HS-27A (cell line): ENCODE measurements at places on chromosomes 1 and 21.

DNA sequence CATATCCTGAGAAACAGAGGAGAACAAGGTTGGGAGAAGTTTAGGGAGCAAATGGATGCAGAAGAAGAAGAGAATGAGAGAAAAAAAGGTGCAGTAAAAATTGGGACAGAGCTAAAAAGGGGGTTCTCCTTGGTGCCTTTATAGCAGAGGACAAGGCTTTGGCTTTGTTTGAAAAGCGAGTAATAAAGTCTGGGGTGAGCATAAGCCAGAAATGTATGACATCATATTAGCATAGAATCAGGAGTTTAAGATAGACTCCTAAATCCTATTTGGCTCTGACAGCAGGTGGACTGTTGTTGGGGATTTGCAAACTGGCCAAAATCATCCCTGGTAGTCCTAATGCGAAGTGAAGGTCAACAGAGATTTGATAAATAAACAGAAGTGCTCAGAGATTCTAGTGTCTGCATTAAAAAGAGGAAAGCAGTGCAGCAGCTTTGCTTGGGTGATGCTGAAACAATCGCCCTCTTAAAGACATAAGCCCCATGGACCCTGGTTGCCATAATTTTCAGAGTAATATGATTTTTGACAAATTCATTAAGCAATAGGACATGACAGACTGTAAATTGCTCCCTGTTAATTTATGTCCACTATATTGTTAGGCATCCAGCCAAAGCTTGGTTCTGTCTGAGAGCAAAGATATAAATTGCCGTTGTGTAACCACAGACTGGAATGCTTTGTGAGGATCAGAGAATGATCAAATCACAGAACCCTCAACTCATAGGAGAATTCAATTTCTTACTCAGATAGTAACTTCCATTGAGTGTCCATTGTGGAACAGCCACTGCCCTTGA, 385.0 kb upstream of the NFIA start:
- DNase-seq = no peak

DNA sequence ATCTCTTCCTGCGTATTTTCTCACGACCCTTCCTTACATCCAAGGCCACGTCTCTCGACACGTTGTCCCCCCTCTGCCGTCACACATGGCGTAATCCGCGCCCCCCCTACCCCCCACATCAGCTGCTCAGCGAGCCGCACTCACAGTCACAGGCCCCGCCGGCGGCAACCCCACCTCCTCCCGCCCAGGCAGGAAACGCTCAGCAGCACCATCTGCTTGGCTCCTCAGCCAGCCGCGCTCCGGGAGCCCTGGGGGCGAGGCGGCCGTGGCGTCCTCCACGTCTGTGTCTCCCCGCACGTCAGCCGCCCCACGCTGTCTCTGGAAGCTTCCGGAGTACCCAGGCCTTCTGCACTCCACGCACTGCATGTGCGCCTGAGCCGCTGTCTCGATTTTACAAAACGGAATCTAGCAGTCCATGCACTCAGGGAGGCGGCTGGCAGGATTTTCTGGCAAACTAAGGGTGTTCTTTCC, 64.6 kb downstream of the SIK1 start:
- no peak for DNase-seq

DNA sequence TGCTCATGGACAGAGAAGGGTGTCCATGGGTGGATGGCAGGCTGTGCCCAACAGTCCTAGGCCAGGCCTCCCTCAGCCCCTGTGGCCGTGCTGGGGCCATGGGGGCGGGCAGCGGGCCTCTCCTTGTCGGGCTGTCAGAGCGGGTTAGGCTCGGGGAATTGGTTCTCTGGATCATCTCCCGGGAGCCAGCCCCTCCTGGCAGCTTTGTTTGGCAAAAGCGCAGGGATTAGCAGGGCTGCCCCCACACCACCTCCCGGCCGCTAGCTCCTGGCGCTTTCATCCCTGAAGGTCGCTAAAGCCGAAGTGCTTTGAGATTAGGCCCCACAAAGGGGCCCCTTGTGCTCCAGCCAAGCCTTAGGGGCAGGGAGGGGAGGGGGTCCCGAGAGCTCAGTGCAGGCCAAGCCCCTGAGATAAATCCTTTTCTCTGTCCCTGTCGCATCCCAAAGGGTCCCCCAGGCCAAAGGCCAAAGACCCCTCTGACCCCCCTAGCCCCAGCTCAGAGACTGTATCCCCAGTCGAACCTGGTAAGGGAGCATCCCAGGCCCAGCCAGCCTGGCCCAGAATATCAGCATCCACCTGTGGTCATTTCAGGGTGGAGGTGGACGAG, 9.8 kb upstream of the DMBX1 start:
- DNase-seq = no peak

- no peak for DNase-seq
These were observed 356.1 kb downstream of the OMA1 start for GRCh38 chr1:58190267-58190988.

DNA sequence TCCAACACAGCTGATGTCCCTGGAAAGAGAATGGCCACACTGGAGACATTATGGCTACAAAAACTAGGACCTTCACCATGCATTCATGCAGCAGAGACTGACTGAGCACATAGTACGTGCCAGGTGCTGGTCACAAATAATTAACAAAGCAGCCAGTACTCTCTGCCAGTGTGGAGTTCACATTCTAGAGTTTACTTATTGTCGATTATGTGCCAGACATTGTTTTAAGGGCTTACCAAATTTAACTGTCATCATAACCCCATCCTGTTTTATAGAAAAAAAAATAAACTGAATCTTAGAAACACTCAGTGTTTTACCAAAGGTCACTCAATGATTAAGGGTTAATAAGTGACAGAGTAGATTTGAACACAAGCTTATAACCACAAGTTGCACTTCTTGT, 143.3 kb downstream of the RRAGC start:
- no peak for DNase-seq

DNA sequence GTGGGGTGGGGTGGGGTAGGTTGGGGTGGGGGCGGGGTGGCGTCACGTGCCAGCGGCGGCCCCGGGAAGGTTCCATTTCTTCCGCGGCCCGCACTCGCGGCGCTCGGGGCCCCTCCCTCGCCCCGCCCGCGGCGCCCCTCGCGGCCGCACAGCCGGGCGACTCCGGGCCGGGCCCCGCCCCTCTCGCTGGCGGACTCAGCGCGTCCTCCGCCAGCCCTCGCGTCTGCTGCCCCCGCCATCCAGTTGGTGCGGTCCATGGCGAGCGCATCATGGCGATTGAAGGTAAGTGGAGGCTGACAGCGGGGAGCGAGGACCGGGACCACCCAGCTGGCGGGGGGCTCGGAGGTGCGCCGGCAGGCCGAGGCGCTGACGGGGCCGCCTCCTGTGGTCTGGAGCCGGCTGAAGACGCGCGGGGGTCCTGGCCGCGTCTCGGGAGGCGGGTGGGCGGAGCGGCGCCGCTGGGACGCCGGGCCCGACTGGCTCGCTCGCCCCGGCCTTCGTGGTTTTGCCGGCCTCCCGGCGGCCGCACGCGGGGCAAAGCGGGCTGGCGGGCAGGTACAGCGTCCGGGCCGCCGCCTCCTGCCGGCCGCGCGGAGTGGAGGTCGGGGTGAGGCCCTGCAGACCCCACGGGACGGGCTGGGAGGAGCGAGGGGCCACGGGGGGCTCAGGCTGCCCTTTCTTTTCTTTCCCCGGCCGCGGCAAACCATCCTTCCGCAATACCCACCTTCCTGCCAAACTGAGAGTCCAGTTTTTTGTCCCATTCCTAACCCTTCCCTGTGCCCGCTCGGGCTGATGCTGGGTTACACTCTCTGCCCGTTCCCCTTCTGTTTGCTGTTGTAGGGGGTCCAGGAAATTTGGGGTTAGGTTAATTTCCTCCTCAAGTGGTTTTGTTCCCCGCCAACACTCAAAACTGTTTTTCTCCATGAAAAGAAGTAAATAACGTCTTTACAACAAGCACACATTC, at the start of gene SYT14:
TSS of gene SYT14 (plus strand) at position 222 of the 964 bp plus-strand sequence. CDS start at position 270, 48 bp downstream.
- DNase-seq = peak; percentile 17

DNA sequence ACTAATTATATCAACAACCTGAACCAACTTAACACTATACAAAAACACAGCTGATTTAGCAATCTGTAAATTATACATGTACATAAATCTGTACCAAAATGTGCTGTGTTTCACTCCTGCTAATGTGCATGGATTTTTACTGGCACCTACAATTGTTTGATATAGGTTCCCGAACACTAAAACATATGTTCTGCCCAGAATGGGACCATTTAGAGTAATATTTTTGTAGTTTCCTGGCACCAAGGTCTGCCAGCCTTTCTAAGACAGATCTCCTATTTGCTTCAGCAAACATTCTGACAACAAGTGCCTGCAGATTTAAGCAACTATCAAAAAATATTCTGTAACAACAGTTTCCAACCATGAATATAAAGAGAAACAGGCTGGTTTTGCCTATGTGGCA, 4.2 kb downstream of the KCNH1 start:
- no peak for DNase-seq

GRCh38 chr1:117142200-117142599, 20.7 kb upstream of the TRIM45 start:
- DNase-seq = no peak

DNA sequence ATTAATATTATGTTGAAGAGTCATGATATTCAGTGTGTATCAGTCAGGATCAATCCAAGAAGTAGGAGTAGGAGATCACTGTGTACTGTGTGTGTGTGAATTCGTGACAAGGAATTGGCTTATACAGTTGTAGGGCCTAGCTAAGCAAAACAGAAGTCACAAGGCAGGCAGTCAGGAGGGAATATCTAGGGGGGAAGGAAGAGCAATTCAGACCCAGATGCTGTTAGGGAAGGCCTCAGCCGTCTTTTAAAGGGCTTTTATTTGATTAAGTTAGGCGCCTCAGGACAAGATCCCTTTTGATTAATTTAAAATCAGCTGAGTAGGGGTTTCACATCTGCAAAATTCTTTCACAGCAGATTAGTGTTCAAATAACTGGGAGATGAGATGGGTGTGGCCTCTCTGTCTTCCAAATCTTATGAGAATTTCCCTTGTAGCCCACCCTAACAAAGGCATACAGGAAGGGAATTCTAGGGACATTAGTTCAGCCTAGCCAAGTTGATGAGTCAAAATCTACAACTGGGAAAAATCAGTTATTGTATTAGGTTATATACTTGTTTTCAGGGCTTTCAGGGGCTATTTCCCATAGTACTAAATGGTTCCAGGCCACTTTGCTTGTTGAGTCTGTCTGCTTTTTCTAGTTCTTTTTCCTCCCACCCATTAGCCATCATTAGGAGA, 47.4 kb downstream of the ALG6 start:
- no peak for DNase-seq

- no peak for DNase-seq
These were observed 22.2 kb downstream of the TOMM20 start for GRCh38 chr1:235106457-235106856.

GRCh38 chr1:99326215-99326949, 62.1 kb downstream of the PLPPR4 start:
- DNase-seq = no peak

DNA sequence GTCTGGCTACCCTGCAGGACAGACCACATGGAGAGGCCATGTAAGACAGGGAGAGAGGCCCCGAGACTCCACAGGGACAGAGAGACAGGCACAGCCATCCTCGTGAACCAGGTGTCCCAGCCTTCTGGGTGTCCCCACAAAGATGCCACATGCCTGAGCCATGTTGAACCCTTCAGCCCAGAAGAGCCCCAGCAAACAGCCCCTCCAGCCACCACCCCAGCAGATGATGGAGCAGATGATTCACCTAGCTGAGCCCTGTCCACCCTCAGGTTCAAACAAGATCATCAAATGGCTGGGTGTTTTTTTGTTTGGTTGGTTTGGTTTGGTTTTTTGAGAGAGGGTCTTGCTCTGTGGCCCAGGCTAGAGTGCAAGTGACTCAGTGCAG, 78.7 kb downstream of the DHRS3 start:
- DNase-seq = no peak

DNA sequence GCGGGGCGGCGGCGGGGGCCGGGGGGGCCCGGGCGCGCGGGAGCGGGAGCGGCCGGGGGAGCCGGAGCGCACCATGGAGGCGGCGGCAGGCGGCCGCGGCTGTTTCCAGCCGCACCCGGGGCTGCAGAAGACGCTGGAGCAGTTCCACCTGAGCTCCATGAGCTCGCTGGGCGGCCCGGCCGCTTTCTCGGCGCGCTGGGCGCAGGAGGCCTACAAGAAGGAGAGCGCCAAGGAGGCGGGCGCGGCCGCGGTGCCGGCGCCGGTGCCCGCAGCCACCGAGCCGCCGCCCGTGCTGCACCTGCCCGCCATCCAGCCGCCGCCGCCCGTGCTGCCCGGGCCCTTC, 546 bp downstream of the SKI start:
- DNase-seq = no peak

DNA sequence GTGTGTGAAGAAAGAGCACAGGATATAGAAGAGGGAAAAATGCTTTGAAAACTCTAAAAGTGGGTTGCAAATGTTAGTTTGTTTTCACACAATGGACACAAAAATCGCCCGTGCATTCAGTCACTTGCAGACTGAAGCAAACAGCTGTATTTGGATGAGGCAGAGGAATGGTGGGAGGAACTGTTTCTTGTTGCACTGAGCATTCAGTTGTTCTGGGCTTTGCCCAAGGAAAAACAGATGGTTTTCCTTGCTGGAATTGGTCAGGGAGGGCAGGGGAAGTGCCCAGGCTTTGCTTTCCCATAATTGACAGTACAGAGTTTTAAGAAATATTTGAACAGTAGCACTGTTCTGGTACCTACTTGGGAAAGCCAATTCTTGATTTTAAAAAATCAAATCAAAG, 19.5 kb upstream of the WARS2 start:
- DNase-seq = no peak

DNA sequence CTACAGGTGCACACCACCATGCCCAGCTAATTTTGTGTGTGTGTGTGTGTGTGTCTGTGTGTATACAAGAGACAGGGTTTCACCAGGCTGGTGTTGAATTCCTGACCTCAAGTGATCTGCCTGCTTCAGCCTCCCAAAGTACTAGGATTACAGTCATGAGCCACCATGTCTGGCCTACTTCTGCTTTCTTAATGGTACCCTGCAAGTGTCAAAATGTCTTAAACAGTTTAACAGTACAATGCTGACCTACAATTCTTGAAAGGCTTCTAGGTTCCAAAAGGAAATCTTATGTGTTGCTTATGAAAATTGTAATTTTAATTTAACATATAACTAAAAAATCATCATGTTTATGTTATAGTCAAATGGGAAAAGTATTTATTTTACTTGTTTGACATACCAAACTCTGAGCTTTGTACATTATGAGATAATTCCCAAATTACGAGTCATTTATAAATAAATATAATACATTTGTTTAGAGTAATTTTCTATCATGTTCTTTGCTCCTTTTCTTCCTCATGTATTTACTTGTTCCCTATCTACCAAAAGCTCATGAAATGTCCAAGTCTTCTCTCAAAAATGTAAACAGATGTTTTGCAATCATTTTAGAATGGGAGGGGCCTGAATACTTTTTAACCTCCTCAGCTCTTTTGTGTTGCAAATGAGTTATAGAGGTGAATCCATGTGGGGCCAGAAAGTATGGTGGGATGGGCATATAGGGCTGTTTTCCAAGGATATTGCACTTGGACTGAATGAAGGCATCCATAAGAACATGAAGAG, 8.4 kb upstream of the VCAM1 start:
- no peak for DNase-seq

GRCh38 chr1:211606332-211606913, 27.5 kb upstream of the SLC30A1 start:
- no peak for DNase-seq
